ENCODE measurements at places on chromosomes 6 and 20. TPM values are rescaled to one million over a fixed set of nuclear protein-coding genes. Genes with fewer than 3 reads are reported as not detected.
A peak's percentile ranks its signal among the peaks of the same experiment; 100 is the strongest.

DNA sequence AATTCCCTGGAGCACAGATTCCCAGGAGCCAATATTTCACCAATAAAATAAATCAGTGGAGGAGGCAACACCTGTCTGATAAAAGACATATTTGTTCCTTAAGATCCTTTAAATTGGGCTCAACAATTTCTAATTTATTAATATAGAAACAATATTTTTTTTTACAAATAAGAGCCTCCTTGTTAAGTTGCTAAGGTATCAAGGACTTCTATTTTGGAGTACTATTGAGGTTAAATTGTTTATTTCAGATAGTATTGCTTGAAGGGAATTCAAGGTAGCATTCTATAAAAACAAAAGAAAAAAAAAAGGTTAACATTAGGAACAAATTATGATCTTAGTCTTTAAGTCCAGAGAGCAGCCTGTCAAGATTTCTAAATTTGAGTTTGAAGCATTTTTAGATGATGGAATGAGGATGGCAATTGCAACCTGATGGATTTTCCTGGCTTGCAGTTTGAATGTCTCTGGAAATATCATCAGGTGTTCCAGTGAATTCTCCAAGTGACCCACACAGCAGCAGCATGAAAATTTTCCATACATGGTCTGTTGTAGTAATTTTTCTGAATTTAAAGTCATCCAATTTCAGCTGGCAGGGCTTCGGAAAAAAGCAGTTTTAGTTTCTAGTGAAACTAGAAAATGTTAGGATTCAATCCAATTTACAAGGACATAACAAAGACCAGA lies 19.3 kb upstream of the NCR2 start:
- no peak for DNase-seq

- DNase-seq: no peak
Observed at GRCh38 chr6:56160489-56160888, 86.9 kb downstream of the COL21A1 start.

GRCh38 chr20:57872816-57873409 lies 163.1 kb upstream of the PMEPA1 start:
- no peak for DNase-seq

The OTOR gene
- total RNA-seq: not detected

- no peak for DNase-seq
Observed at GRCh38 chr6:111992851-111993250, 61.1 kb upstream of the CCN6 start.

GRCh38 chr20:17650301-17651128 lies 31.5 kb downstream of the RRBP1 start:
- DNase-seq: peak; percentile 19

GRCh38 chr6:157242791-157243190 lies 80.5 kb downstream of the TMEM242 start:
- peak; percentile 9 for DNase-seq

DNA sequence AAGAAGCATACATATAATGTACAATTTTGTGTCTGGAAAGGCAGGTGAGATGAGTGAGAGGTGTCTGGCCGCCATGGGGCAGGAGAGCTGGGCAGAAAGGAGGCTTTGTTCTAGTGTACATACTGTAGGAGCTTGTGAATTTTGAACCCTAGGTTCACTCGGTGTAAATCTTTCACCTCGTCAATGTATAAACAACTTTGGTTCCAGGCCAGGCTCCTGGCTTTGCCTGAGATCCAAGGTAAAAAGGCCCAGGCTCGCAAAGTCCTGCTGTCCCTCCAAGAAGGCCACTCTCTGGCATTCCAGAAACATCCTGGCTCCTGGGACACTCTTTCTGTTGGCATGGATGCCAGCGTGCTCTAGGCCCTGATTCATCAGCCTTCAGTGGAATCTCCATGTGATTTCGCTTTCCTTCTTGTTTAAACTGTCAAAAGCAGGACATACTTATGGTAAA lies 7.1 kb upstream of the SLC22A7 start:
- no peak for DNase-seq

The ASIP gene
- 1.2 TPM for total RNA-seq

GRCh38 chr6:41071501-41071922 lies 644 bp downstream of the OARD1 start:
- DNase-seq: no peak

The XRN2 gene
- 43.6 TPM for total RNA-seq

The NKX2-4 gene
- total RNA-seq: not detected

- peak; percentile 79 for DNase-seq
Observed at GRCh38 chr6:108944707-108945680, 96.8 kb downstream of the ARMC2 start.

DNA sequence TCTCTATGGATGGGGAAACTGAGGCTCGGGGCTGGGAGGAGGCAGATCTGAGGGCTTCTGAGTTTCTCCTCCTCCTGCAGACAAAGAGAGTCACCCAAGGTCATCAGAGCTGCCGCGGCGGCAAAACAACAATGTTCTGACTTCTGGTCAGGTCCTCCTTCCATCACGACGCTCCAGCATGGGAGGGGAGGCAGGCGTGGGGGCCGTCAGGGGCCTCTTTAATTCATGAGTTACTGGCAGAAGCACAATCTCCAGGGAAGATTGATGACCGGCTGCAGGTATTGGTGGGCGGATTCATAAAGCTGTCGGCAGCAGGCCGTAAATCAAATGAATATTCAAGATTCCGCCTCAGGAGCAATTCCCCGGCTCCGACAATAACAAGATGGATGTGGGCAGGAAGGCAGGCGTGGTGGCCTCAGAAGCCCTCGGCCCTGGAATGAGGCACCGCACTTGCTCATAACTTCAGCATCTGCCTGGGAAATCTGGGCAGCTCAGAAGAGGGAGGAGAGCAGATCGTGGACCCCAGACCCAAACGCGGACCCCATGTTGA lies 19.1 kb downstream of the PCK1 start:
- no peak for DNase-seq

The PYGB gene
- 103 TPM for total RNA-seq

- no peak for DNase-seq
Observed at GRCh38 chr20:18986895-18987580, 173.5 kb downstream of the SCP2D1 start.

The CRISP3 gene
- total RNA-seq: not detected

GRCh38 chr6:153108315-153108714 lies 22.8 kb downstream of the RGS17 start:
- DNase-seq: no peak

DNA sequence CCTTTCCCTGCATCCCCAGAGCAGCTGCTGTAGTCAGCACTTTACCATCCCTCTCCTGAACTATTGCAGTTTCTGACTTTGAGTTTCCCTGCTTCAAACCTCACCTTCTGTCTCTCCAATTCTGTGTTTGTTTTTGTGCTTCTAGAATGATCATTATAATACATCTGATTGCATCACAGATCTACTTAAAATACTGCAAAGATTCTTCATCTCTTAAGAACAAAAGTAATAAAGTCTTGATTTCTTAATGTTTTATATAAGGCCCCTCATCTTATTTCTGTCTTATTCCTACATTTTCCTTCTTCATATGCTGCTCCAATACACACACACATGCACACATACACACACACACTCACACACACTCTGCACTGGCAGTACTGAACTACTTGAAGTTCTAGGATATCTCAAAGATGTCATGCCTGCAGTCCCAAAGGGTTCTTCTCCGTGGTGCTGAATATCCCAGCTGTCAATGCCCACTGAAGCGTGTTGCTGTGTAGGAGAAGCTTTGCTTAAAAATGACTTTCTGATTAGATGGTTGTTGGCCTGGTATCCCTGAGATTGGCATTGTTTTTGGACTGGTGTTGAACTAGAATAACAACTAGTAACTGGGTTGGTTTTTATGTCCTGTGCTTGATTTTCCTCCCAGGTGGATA lies 97.2 kb downstream of the MAP3K4 start:
- DNase-seq: no peak

DNA sequence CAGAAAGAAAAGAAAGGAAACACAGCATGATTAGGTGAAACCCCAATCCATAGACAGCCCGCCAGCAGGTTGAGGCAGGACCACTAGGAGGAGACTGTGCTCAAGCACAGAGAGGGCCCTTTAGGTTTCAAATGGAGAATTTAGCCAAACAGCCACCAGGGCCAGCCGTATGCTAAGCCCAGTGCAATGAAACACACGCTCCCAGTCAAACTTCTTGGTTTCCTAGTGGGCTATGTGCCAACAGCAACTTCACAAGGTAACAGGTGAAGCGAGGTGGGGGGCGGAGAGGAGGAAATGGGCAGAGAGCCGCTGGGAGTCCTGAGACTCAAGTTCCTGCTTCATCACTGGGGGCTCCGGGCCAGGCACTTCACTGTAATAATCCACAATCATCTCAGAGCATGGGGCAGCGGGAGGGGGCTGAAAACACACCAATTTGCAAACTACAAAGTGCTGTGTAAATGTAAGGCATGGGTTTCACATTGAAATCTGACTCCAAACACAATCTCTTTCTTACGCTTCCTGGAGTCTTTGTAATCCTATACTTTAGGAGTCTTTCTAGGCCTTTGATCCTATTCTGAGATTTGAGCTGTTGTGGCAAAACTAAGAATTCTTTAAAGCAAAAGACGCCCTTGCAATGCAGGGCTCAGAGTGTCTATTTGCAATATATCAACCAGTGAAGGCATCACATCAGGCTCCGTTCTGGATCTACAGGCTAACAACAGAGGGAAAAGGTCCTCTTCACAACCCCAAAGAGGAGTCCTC lies 117.3 kb downstream of the OPRM1 start:
- DNase-seq: no peak

DNA sequence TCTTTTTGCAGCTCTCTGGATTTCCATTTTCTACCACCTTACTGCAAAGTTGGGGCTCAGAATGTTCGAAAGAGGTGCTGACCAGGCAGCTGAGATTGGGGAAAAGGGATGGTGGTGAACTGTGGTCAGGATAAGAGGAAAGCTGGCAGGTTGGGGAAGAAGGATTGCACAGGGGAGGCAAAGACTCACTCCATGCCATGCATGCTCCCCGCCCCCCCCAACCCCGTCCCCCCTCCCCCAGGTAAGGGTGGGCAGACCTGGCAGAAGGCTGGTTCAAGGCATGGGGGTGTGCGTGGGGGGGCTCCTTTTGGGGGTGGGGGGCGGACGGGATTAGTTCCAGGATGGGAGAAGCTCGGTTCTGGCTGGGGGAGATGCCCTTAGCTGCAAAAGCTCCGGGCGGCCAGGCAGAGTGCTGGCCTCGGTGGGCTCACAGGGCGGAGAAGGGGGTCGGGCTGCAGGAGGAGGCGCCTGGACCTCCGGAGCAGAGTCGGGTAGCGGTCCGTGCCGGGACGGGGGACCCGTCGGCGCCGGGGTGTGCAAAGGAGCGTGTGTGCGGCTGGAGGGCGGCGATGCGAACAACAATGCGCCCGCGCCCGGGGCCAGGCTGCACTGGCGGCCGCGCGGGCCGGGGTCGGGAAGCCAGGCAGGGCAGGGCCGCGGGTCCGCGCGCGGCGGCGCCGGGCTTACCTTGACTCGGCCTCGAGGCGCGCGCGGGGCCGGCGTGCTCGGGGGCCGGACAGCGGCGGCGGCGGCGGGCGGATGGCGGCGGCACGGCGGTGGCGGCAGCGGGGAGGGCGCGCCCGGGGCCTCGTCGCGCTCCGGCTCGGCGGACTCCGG lies 880 bp downstream of the ADNP start:
- DNase-seq: peak; percentile 27

The FGD2 gene
- 15.5 TPM for total RNA-seq

GRCh38 chr6:73231986-73232391 lies 6.7 kb upstream of the KHDC1L start:
- DNase-seq: no peak

- DNase-seq: no peak
Observed at GRCh38 chr6:84575264-84575663, 189.1 kb downstream of the TBX18 start.

The C6orf132 gene
- 2.6 TPM for total RNA-seq

DNA sequence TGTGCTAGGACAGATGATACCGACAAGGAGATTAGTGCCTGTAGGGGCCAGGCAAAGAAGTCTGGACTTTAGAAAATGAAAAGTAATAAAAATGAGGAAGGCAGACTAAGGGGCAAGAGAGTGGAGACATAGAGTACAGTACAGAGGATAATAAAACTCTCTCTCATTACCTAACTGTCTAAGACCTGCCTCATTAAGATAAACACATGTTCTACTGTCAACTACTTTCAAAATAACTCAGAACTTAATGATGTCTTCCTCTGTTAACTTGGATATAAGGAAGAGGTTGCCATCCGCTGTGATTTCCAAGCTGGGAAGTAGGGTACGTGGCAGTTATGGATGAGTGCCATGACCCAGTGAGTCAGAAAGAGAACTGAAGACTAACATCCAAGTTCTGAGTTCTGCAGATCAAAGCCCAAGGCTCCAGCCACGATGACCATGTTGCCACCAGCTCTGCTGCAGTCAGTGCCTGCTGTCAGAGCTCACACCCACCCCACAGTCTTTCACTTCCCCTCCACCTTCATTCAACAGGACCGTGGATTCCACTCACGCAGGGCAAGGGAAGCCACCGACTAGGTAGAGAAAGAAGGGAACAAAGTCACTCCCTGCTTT lies 81.8 kb downstream of the KIF16B start:
- peak; percentile 21 for DNase-seq

GRCh38 chr6:116314878-116315277 lies 35.1 kb upstream of the TSPYL1 start:
- DNase-seq: no peak

DNA sequence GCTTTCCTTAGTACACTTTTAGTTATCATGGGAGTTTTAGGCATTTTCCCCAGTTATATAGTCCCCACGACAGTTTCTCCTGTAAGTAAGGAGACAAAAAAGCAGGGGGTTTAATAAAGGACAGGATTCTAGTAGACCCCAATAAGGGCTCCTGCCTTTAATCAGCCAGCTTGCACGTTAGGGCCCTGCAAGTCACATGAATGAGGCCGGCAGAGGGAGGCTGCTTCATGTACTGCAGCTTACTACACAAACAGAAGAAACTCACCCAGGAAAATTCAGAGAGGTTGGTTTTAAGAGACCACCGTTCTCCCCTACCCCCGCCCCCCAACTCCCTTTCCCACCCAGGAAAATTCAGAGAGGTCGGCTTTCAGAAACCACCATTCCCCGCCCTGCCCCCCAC lies 229.7 kb upstream of the MOCS1 start:
- DNase-seq: no peak

The OR2H1 gene
- not detected for total RNA-seq

DNA sequence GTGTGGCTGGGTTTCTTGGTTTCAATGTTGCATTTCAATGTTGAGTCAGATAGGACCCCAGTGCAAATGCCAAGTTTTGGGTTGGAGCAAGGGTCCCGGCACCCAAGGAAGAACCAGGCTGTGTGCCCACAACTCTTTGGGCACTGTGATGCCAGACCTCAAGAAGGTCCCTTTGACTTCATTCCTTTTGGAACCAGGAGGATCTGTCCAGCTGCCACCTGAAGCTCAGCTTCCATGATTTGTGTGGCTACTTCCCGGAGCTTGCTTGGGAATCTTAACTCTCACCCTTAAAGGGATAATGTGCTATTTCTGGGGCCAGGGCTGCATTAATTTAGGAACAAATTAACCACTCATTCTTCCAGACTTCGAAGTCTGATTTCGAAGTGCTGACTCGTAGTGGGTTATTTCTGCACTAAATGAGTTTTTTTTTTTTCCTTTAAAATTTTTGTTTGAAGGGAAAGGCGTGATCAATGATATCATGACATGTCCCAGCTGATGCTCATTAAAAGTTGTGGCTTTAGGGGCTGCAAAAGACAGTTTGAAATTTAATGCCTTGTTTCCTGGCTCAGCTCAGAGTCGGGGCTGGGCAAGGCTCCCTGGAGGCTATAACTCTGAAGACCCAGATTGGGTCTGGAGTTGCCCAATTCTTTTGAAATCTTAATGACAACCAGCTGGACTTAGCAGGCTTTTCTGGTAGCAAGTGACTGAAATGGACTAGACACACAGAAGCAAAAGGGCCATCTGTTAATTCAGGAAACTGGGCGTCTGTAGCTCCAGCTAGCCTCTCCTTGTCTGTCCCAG lies 24.0 kb upstream of the PHACTR3 start:
- no peak for DNase-seq

Data from left cardiac atrium (tissue), 4 donors.